Upper lobe of right lung (tissue), 1 donor: ENCODE measurements at places on chromosomes 4 and X. TPM values are rescaled to one million over a fixed set of nuclear protein-coding genes. Genes with fewer than 3 reads are reported as not detected.

DNA sequence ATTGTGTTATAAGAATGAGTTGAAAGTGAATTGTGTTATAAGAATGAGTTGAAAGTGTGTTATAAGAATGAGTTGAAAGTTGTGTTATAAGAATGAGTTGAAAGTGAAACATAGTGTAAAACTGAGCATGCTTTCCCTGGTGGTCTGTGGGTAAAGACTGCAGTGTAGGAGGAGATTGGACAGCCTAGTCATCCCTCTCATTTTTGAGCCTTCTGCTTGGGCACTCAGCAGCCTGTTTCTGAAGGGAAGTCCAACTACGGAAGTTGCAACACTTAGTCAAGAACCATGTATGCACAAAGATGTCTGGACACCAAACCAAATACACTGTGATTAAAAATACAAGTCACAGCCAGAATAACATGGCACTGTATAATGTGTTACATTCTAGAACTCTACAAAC lies 72.6 kb downstream of the ANK2 start:
- no peaks in the 10 kb centered on the region for H3K27me3 ChIP-seq
- H3K4me1 ChIP-seq, result no peaks in the 10 kb centered on the region
- DNase-seq, result no peak
- no peak overlapping the region for H3K27ac ChIP-seq
- no peak overlapping the region for H3K4me3 ChIP-seq
- H3K36me3 ChIP-seq, result no peaks in the 10 kb centered on the region

GRCh38 chrX:41490446-41490845 lies 43.3 kb downstream of the NYX start:
- no peak overlapping the region for H3K4me3 ChIP-seq
- H3K27me3 ChIP-seq, result no peaks in the 10 kb centered on the region
- no peaks in the 10 kb centered on the region for H3K4me1 ChIP-seq
- DNase-seq, result no peak

MND1 gene
- total RNA-seq, result not detected

RPS6KA6 gene
- total RNA-seq, result 2.4 TPM

- peaks cover 7% of the 10 kb centered on the region for H3K4me1 ChIP-seq
- peak overlapping the region; percentile 87 for H3K27ac ChIP-seq
- H3K36me3 ChIP-seq, result peaks cover 7% of the 10 kb centered on the region
- H3K27me3 ChIP-seq, result no peaks in the 10 kb centered on the region
Measured at GRCh38 chrX:48540028-48540375, 488 bp downstream of the TBC1D25 start.

DNA sequence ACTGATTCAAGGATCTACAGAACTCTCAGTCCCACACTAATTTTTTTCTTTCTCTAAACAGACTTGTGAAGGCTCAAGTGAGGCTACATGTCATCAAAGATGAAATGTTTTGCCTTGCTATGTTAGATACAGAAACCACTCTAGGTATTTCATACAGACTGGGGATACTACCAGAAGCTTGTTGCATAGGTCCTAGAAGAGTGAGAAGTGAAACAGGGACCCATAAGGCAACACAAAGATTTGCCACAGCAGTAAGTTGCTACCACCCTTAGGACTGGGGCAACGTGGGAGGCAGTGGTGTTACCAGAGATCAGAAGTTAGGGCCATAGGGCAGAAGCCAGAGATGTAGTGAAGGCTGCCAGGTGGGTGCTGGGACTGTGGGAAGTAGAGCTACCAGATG lies 50.7 kb upstream of the MID1IP1 start:
- no peaks in the 10 kb centered on the region for H3K27me3 ChIP-seq
- no peaks in the 10 kb centered on the region for H3K4me1 ChIP-seq
- no peak for DNase-seq
- no peaks in the 10 kb centered on the region for H3K36me3 ChIP-seq

SATL1 gene
- not detected for total RNA-seq

ATOH1 gene
- total RNA-seq, result not detected

FRMPD4 gene
- 0.29 TPM for total RNA-seq

- no peak overlapping the region for H3K27ac ChIP-seq
- H3K4me1 ChIP-seq, result no peaks in the 10 kb centered on the region
- peaks cover 12% of the 10 kb centered on the region for H3K36me3 ChIP-seq
Measured at GRCh38 chr4:22389240-22389870, 126.5 kb downstream of the ADGRA3 start.

DNA sequence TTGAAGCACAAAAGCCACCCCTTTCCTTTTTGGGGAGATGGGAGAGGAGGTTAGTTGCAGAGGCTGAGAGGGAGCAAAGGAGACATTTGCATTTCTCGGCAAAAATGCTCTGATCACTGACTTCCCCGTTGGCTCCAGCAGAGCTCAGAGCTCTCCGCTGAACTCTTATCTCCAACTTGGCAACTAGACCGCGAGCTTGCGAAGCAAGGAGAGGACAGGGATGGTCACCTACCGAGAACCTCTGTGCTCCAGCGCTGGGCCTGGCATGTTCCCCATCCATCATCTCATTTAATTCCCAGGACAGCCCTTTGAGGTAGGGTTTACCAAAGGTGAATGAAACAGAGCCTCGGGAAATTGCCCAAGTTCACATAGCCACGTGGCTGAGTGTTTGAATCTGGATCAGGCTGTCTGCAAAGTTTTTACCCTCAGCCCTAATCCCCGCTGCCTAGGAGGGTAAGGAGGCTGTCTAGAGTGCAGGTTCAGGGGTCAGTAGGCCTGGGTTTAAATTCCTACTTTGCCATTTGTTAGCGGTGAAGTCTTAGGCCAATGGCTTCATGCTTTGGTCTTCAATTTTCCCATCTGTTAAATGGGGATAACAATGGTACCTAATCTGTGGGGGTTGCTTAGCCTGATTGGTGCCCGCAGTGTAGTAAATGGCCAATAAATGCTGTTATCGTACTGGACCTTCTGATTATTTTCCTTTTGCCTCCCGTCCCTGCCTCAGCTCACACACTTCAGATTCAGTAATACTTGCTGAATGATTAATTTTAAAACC lies 3.8 kb upstream of the CITED1 start:
- peak overlapping the region; percentile 30 for H3K4me3 ChIP-seq
- peaks cover 3% of the 10 kb centered on the region for H3K27me3 ChIP-seq
- H3K4me1 ChIP-seq, result peaks cover 7% of the 10 kb centered on the region

DNA sequence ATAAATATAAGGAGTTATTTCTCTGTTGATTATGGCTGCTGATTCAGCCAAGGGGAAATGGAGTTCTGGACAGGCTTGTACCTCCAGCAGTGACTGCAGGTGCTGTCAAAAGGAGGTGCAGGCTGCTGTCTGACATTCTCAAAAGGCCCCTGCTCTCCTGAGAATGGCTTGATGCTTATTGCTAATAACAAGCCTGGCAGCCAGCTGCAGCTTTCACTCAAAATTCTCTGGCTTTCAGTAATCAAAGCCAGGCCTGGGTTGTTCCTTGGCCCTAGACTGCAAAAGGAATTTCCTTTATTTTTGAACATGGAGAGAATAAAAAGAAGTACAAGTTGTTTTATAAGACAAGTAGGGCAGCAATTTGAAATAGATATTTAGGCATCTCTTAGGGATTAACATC lies 575.9 kb downstream of the MID1IP1 start:
- no peak overlapping the region for H3K27ac ChIP-seq
- no peak overlapping the region for H3K4me3 ChIP-seq
- DNase-seq, result no peak
- no peaks in the 10 kb centered on the region for H3K27me3 ChIP-seq
- no peaks in the 10 kb centered on the region for H3K36me3 ChIP-seq
